Stimulated activated CD8-positive, alpha-beta memory T cell treated with anti-CD3 and anti-CD28 coated beads, Interleukin-12 subunit alpha, Interleukin-12 subunit beta, amount 100 ng/mL, for 4 hours (primary cell): ENCODE measurements at places on chromosomes 4 and X.

DNA sequence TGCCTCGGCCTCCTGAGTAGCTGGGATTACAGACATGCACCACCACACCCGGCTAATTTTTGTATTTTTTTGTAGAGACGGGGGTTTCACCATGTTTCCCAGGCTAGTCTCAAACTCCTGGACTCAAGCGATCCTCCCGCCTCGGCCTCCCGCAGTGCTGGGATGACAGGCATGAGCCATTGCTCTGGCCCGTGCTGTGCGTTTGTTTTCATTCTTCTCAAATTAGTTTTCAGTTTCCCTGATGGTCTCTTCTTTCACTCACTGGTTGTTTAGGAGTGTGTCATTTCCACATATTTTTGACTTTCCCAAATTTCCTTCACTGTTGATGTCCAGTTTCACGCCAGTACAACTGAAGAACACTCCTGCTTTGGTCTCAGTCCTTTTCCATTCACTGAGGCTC is 31.8 kb downstream of the SH3TC1 start:
- no peak for DNase-seq

- no peak for DNase-seq
Measured at GRCh38 chr4:8325291-8325973, 55.9 kb downstream of the HTRA3 start.

GRCh38 chrX:112636951-112637581 is 42.7 kb downstream of the LHFPL1 start:
- no peak for DNase-seq

GRCh38 chrX:154140742-154141141 is 3.3 kb upstream of the OPN1LW start:
- no peak for DNase-seq

DNA sequence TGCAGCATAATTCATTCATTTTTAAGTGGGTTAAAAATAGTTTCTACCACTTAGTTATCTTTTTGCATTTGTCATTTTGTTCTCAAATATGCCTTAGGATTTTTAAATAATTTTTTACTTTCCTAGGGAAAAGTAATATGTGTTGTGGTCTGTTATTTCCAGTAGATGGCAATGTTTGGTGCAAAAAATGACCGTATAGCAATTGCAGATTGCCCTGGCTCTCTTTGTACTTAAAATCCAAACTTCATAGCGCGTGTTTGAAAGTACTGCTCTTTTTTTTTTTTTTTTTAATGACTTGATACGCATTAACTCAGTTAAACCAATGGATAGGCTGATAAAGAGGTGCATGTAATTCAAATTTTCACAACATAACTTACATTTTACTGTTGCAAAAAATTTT is 74.4 kb upstream of the RBMX start:
- DNase-seq = no peak
